HFF-Myc (cell line): ENCODE measurements at places on chromosomes 7 and 10.

GRCh38 chr7:131011432-131011742 lies 277.4 kb upstream of the KLF14 start:
- no peak for DNase-seq

GRCh38 chr7:140342727-140343514 lies 55.4 kb downstream of the SLC37A3 start:
- no peak for DNase-seq

- no peak for DNase-seq
Observed at GRCh38 chr7:82162289-82162688, 281.3 kb downstream of the CACNA2D1 start.

DNA sequence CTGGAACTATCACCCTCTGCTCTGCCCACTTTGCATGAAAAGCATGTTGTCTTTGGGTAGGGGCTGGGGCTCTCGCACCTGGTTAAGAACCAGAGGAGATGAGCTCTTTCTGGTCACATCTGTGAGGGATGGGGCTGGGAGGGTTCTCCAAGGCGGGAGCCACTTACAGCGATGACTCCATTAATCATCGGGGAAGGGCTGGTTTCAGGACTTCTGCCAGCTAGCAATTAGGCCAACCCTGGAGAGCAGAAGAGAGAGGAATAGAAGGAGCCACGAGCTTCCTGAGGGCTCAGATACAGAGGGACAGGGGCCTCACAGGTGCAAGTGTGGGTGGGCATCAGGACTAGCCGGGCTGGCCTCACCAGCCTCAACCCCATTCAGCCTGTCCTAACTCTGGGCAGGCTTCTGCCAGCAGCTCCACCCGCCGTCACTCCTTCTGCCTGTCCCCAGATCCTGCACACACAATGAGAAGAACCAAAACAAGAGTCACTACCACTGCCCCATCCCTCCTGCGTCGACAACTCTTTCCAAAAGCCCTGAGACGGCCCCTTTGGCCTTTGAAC lies 8.4 kb downstream of the AQP1 start:
- no peak for DNase-seq

GRCh38 chr10:68403701-68404100 lies 3.4 kb downstream of the RUFY2 start:
- no peak for DNase-seq

GRCh38 chr10:3676564-3676963 lies 108.4 kb downstream of the KLF6 start:
- DNase-seq: no peak

DNA sequence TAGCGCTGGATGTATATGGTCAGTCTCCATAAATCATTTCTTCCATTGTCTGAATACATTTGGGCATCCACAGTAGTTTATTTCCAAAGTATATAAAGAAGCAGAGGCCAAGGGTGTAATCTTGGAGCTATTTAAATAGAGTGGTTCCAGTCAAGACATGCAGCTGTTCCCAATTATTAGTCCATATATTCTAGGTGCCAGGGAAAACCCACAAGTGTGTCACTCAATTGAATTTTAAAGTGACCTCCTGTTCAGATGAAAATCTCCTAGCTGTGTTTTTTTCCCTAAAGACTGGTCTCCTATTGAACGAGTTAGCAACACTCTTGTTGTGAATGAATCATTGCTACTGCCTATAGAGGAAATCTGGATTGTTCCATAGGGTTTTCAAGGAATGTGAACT lies 260.2 kb upstream of the BMPER start:
- peak; percentile 9 for DNase-seq

DNA sequence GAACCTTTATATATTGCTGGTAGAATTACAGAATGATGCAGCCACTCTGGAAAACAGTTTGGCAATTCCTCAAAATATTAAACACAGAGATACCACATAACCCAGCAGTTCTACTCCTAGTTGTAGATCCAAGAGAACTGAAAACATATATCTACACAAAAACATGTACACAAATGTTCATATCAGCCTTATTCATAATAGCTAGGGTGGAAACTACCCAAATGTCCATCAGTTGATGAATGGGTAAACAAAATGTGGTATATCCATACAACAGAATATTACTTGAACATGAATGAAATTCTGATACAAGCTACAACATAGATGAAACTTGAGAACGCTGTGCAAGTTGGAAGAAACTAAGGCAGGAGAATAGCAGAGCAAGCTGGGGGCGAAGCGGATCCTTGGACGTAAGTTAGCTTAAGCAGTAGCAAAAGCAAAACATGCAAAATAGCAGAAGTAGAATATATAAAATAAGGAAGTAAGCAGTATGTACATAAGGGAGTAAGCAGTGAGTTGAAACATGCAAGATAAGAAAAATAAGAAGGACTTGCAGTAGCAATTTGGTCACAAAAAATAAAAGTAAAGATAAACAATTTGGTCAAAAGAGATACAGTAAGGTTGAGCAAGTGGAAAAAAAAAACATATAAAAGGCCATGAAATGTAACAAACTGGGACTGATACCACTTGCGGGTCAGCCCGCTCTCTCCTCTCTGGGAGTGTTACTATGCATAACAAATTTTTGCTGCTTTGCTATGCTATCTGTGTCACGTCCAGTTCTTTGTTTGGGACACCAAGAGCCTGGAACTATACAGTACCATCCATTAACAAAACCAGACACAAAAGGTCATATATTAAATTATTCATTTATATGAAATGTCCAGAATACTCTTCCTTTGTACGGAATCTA lies 18.0 kb upstream of the HILPDA start:
- no peak for DNase-seq
